H9 (cell line): ENCODE measurements at places on chromosomes 4 and X.

DNA sequence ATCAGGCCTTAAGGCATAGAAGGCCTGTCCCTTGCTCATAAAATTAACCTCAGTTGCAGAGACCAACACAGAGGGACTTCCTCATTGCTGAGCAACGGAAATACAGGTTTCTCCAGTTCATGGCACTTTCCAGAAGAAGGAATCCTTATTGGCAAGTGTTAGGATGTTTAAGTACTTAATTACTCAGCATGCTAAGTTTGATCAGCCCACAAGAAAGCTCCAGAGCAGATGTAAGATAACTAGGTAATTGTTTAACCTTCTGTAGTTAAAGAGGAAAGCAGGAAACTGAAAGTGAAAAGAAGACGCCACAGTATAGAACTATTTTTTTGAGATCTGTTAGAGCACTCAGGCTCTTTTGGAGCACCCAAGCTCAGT is 33.5 kb downstream of the SMS start:
- DNase-seq: no peak

DNA sequence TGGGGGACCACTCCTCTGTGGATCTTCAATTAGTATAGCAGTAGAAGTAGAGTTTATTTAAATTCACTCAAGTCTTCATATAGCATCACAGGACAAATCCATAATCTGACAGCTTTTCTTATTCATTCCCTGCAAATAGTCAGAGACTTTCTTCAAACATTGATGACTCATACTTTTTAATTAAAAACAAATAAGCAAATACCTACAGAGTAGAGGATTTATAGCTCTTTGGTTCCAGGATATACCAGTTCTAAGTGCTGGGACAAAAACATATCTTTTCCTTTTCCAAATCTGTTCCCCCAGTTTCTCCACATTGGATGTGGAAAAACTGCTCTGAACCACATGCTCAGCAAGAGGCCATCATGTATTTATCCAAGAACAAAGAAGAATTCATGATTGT is 24.1 kb downstream of the EMCN start:
- no peak for DNase-seq

- no peak for DNase-seq
Measured at GRCh38 chrX:40877887-40878286, 142.5 kb upstream of the MED14 start.

- DNase-seq: no peak
Measured at GRCh38 chrX:25048178-25048577, 32.4 kb upstream of the ARX start.

GRCh38 chr4:6960154-6960553 is 50.5 kb downstream of the TBC1D14 start:
- DNase-seq: no peak

DNA sequence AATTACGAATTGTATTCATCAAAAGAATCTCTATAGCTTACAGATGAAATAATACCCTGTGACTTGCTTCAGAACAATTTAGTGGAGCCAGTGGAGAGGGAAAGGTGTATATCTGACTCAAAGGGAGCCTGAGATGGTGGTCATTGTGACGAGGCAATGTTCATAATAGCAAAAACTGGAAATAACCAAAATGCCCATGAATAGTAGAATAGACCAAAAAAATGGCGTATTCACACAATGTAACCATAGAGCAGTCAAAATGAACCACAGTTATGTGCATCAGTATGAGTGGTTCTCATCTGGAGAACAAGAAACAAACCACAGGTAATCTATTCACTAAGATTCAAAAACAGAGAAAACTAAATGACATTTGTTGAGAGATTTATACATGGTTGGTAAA is 125.3 kb upstream of the CLNK start:
- DNase-seq: no peak

- no peak for DNase-seq
Measured at GRCh38 chr4:60296386-60296785, 903.7 kb upstream of the ADGRL3 start.

DNA sequence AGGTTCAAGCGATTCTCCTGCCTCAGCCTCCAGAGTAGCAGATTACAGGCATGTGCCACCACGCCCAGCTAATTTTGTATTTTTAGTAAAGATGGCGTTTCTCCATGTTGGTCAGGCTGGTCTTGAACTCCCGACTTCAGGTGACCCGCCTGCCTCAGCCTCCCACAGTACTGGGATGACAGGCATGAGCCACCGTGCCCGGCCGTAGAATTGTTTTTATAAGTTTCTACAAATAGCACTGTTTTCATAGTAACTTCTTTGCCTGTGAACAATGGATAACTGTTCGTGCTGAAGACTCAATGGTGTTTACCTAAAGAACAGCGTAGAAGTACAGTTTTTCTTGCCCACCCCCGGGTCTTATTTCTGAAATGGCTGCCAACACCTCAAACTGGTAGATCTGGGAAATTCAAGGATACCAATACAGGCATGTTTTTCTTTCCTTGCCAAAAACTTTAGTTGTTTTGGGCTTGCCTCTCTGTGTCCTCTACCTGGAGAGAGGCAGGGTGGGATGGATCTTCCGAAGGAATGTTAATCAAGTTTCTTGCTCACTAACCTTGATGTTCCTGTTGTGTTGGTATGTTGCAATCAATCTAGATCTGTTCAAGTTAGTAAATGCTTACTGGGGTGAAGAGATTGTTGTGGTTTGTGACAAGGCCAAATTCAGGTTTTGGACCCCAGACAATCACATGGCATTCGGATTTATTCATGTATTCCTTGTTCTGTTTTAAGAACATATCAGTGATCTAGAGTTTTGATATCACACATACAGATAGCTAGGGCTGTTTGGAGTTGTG is 2.8 kb upstream of the RUFY3 start:
- no peak for DNase-seq

- DNase-seq: no peak
Measured at GRCh38 chrX:118459494-118459893, 36.1 kb upstream of the DOCK11 start.

GRCh38 chr4:86223472-86223871 is 136.4 kb downstream of the MAPK10 start:
- DNase-seq: peak; percentile 82

- DNase-seq: no peak
Measured at GRCh38 chrX:17613979-17614588, 123.2 kb upstream of the SCML1 start.

GRCh38 chrX:68719904-68720614 is 72.6 kb downstream of the STARD8 start:
- DNase-seq: no peak

- peak; percentile 50 for DNase-seq
Measured at GRCh38 chr4:54226404-54227255, 2.5 kb upstream of the PDGFRA start.

- no peak for DNase-seq
Measured at GRCh38 chr4:76564123-76564915, 129.3 kb downstream of the SHROOM3 start.

- DNase-seq: no peak
Measured at GRCh38 chr4:147408189-147408588, 72.7 kb upstream of the EDNRA start.

GRCh38 chr4:40314951-40315350 is 20.2 kb upstream of the CHRNA9 start:
- DNase-seq: no peak

DNA sequence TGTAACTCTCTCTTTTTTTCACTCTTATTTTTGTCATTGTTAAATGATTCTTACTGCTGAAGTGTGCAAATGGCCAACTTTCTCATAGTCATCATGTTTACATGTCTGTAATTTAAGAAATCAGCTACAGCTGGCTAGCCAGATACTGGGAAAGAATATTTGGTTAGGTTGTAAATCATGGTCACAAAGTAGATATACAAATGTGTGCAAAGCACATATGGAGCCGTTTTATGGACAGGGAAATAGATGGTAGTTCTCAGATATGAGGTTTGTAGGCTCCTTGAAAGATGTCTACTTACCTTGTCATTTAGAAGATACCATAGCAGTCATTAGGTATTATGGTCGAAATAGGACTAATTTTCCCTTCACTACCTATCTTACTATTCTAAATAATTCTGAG is 430.4 kb downstream of the ADGRL3 start:
- no peak for DNase-seq

DNA sequence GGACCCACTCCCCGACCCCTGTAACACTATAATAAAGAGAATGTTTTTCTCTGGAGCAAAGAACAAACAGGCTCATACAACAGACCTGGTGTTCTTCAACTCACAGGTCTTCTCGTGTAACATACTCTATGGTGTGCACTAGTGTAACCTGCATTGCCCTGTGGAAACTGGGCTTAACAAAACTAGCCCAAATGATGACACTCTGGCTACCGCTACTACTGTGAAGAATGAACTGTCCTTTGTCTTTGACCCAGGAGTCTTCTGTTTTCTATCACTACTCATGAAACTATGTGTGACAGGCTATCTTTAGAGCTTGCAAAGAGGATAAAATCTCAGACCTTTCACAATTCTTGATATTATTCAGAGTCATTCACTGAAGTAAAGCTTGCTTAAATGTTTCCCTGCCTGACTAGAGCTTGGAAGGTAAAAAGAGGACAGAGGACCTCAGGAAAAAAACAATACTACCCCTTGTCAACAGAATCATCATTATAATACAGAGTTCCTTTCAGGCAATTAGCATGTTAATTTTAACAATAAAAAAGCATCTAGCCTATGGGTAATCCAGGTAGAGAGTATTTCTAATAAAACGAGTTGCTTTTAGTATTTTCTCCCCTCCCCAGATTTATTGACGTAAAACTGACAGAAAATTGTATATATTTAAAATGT is 59.2 kb downstream of the FSTL5 start:
- no peak for DNase-seq

GRCh38 chr4:134126000-134126560 is 75.5 kb downstream of the PABPC4L start:
- DNase-seq: no peak

DNA sequence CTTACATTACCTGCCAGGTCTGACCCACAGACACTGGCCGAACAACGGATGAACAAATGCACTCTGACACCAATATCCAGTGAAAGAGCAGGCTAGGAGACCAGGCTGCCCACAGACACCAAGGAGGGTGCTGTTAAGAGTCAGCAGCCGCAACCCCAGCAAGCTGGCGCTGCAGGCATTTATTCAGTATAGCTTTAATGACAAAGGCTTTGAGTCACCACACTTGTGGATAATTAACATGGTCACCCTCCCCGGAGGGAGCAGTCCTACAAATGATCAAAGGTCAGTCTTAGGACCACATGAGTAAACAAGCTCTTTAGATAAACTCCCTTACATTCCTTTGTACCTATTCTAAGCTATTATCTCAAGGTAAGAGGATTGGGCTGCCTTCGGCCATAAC is 368.5 kb upstream of the GRID2 start:
- no peak for DNase-seq
